Hematopoietic multipotent progenitor cell treated with erythropoietin and hydrocortisone succinate and interleukin-3 and kit ligand, for 8 days (in vitro differentiated cells): ENCODE measurements at places on chromosomes 11 and 22.
A peak's percentile ranks its signal among the peaks of the same experiment; 100 is the strongest.

DNA sequence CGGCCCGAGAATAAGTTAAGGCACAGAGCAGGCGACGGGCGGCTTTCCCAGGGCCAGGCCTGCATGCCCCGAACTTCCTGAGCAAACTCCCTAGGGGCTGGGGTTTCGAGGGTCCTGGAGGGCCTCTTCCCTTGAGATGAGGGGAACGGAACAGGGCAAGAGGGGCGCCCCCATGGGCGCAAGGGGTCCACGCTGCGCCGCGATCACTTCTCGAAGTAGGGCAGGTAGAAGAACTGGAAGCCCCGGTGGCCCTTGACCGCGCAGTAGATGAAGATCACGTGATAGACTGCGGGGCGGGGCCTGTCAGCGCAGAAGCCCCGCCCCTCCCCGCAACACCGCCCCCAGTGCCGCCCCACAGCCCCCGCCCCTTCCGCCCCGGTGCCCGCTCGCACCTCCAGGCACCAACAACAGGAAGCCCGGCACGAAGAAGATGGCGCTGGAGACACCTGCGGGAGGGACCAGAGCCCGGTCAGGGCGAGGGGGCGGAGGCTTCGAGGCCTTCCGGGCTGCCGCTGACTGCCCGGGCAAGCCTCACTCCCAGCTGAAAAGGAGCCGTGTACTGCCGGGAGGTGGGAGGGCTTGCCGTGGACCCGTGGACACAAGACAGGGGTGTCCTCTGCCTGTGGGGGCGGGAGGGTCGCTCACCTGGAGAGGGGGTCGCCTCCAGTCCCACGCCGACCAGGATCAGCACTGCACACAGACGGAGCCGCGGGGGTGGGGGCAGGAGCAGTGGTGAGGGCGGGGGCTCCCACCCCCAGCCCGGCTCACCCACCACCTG lies 4.5 kb downstream of the TMEM134 start:
- peak; percentile 86 for DNase-seq

DNA sequence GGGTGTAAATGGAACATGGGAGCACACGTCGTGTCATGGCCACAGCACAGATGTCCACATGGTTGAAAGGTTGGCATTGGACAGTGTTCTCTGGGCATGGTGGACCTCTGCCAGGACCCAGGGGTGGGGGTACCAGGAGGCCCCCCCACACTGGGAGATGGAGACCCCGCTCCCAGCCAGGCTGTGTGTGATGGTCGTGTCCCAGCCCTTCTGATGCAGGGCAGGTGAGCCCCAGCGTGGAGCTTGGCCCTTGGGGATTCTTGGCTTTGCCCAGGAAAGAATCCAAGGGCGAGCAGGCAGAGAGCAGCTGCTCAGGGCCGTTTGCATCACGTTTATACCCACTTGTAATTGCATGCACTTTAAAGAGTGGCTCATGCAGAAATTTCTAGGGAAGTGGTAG lies 22.0 kb upstream of the BRSK2 start:
- no peak for DNase-seq

DNA sequence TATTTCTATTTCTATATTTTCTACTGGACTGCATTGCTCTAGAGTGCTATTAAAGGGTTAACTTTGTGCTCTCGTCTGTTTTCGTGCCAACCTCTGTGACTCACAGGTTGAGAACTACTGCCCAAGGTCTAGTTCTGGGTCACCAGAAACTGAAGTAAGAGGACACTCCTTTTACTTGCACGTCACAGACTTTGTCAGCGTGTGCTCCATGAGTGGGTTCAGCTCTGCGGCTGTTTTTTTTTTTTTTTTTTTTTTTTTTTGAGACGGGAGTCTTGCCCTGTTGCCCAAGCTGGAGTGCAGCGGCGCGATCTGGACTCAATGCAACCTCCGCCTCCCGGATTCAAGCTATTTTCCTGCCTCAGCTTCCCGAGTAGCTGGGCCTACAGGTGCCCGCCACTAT lies 49.8 kb downstream of the CLMP start:
- DNase-seq = no peak

DNA sequence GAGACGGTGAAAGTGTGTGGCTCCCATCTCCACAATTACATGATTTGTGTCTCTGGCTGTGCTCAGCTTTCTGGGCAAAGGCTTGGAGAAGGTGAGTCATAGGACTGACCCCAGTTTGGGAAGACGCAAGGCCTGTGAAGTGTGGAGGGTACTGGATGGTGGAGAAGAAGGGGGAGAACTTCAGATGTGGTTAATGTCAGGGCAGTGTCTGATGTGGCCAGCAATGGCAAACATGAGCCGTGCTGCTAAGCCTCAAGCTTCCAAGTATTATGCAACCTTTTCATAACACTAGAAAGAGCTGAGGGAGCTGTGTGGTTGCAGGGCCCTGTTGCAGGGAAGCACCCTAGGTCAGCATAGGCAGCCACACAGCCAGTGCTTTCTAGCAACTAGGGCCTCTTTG lies 110.9 kb downstream of the NTM start:
- DNase-seq = no peak

DNA sequence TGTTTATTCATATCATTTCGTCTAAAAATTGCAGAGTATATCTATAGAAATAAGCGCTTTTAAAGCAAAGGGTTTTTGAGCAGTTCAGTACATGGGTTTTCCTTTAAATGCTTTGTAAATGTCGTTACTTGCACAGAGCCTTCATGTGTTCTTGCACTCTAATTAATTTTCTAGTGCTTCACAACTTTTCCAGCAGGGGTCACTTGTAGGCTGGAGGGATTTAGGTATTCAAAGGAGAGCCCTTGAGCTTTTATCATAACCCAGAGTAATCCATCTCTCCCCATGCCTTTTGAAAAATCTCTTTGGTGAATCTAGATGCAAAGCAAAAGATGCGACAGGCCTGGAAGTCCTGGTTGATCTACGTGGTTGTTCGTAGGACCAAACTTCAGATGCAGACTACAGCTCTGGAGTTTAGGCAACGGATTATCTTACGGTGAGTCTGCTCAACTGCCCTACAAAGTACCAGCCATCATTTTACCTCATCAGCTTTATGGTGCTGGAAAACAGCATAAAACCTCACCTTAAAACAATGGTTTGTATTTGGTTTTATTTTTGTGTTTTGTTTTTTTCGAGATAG lies 60.4 kb downstream of the SFI1 start:
- peak; percentile 73 for DNase-seq
